ENCODE measurements at places on chromosomes 1 and 21.

DNA sequence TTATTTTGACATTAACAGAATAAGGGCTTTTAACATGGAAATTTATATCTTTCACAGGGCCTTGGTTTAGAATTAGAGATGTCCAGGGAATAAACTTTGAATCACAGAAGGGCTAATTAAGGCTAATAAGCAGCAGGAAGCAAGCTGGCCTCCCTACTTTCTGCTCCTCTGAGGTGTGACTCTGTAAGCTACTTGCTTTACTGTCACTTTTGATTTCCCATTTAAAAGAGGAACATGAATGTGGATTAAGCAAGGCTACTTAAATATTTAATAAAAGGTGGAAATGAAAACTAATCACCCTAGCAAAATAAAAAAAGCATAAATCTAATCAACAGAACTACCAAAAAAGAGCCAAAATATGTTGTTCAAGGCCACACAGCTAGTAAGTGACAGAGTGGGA lies 28.9 kb upstream of the CD5L start:
- no peak for DNase-seq

- peak; percentile 80 for DNase-seq
These were observed 11.7 kb upstream of the BNIPL start for GRCh38 chr1:151024540-151025146.

GRCh38 chr1:12620488-12620865 lies 2.5 kb upstream of the DHRS3 start:
- no peak for DNase-seq

GRCh38 chr1:61807606-61808140 lies 65.4 kb downstream of the PATJ start:
- no peak for DNase-seq

DNA sequence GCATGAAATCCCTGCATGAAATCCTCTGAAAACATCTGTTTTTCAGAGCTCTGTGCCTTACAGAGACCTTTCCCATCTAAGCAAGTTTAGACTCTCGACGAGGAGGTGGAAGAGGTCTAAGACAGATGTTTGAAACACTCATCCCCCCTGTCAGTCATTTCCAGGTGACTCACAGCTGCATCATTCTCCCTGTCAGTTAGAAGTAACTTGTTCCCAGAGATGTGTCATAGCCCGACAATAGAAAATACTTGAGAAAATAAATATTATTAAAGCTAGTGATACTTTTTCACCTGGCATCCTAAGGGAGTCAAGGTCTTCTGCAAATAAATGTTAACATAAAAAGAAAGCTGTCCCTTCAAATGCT lies 41.6 kb upstream of the SEC16B start:
- no peak for DNase-seq

DNA sequence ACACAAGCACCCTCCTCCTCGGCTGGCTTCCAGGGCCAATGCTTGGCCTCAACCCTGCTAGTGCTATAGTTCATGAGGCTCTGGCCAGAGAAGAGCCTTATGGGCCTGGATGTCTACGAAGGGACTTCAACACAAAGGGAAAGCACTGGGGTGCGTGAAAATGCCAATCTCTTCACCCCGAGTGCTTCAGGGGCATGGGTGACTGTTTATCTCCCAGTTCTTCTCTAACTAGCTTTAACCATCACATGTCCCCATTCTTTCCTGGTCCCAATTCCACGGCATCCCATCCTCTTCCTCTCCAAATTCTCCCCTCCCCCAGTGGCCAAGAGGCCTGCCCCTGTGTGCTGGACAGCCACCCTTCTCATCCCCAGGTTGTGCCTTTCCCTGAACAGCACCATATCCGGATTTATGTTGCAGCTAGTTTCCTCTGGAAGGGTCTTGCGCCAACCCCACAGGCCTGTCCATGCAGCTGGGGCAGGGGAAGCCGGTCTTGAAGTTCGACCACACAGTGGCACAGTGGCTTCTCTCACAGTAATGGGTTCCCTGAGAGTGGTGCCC lies 16.7 kb downstream of the ABCA4 start:
- no peak for DNase-seq

- DNase-seq = no peak
These were observed 25.6 kb downstream of the OR10J5 start for GRCh38 chr1:159510229-159510541.

DNA sequence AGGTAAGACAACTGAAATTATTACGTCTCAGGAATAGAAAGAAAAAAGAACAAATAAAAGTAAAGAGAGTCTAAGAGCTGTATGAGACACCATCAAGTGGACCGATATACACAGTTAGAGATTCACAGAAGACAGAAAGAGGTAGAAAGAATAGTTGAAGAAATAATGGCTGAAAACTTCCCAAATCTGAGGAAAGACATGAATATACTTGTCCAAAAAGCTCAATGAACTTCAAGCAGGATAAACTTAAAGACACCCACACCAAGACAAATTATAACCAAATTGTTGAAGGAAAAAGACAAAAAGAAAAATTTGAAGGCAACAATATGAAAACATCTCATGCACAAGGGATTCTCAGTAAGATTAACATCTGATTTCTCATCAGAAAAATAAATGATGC lies 19.6 kb upstream of the WNT3A start:
- no peak for DNase-seq

GRCh38 chr1:9646037-9646436 lies 5.5 kb upstream of the PIK3CD start:
- DNase-seq = no peak
